ENCODE measurements at places on chromosomes 5 and 9.

DNA sequence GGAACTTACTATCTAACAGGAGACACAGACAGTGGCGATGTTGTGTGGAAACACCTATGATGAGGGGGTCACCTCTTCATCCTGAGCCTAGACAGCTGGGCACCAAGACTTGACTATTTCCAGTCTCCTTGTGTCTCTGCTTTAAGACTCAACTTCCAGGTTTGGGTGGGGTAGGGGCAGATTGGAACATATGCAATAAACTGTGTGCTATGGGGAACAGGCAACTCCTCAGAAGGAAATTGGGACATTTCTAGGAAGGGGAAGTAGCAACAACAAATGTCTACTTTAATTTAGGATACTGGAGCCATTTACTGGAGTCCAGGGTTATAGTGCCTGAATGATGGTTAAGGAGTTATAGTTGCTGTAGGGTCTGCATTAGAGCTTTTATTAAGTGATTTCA lies 57.3 kb downstream of the FGF18 start:
- no peak for DNase-seq

DNA sequence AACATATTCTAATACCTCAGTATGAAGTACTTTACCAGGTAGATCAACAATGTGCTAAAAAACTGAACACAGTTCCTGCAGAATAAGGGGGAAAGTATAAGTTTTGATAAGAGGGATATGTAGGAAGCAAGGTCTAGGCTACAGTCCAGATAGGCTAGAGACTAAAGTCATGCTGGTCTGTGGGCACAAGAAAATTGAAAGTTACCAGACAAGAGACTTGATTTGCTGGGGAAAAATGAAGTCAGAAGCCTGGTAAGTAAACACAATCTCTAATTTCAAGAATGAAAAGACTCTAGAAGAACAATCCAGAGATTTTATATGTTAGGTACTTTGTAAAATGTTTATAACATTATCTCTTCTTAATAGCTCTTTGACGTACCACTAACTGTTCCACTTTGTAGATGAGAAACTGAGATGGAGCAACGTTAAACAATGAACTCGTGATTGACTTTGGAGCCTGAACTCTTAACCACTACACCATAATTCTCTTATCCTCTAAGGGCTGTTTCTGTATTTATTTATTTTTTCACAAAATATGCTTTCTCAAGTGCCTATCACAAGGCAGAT lies 19.5 kb downstream of the ADAMTS6 start:
- DNase-seq = no peak

DNA sequence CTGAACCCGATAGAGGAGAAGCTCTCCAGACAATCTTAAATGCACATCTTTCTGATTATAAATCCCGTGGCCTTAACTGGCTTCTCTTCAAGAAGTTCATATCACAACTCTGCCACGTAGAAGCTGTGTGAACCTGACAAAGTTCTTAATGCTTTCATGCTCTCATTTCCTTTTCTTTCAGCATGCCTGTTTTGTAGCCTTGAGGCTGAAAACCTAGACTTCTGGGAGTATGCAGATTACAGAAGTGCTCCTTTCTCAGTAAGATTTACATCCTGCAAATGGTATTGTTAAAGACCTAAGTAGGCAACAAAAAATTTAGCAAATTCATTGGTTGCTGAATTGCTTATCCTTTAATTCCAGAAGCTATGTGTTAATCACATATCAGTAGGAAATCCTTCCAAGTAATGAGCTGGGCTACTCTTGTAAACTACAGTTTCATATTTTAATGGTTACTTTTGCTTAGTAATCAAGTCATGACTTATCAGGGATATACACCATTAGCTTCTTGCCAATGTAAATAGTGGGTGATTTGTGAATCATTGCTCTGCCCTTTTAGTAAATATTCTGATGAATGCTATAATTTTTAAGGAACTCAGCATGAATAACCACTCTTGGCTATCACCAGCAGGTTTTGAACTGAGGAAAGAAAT lies 334.7 kb downstream of the FBXL7 start:
- no peak for DNase-seq

- DNase-seq = no peak
These were observed 335 bp downstream of the ROPN1L start for GRCh38 chr5:10441992-10442435.

- no peak for DNase-seq
These were observed 22.6 kb downstream of the SLC6A18 start for GRCh38 chr5:1247811-1248210.

- DNase-seq = no peak
These were observed 18.5 kb upstream of the ERMP1 start for GRCh38 chr9:5851445-5851844.
